ENCODE measurements at places on chromosomes 4 and X.

- no peak for DNase-seq
Measured at GRCh38 chr4:18100657-18101056, 79.1 kb upstream of the LCORL start.

- no peak for DNase-seq
Measured at GRCh38 chr4:141229408-141230101, 8.9 kb downstream of the ZNF330 start.

DNA sequence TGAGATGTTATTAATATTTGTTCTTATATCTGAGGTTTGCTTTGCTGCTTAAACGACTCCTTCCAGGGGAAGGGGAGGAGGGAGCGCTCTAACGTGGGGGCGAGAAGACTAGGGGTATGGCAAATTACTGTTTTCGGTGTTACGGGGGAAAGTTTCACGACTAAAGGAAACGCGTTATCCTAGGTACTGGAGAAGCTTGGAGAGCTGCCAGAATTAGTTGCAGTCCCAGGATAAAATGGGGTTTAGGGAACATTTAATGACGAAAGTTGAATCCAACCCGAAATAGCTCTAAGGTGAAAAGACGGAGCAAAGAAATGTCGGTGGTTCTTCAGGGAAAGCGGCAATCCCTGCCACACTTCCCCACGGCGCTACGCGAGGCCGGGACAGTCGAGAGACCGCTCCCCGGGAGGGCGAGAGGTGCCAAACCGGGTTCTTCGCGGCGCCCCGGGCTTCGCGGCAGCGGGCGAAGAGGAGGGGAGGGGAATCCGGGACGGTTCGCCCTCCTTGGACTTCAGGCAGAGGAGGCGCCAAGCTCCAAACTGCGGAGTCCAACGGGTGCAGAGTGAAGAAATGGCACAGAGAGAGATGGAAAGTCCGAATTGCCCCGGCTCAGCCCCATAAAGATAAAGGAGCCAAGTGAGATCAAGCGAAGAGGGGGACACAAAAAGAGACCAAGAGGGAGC lies 724 bp downstream of the THOC2 start:
- DNase-seq = peak; percentile 45

DNA sequence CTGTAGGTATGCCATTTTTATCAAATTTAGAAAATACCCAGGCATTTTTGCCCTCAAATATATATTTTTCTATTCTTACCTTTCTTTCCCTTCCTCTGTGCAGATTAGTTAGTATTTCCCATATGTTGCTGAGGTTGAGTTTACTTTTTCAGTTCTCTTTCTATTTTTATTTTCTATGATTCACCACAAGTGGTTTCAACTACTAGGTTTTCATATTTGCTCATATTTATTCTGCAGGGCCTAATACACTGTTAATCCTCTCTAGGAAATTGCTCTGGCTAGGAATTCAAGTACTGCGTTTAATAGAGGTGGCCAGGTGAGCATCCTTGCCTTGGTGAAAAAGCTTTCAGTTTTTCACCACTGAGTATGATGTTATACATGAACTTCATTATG lies 1535.3 kb upstream of the PCDH10 start:
- no peak for DNase-seq

DNA sequence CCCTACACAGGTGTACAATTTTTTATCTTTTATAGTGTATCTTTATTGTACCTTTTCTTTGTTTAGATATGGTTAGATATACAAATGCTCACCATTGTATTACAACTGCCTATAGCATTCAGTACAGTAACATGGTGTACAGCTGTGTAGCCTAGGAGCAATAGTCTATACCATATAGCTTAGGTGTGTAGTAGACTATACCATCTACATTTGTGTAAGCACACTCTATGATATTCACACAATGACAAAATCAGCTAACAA lies 80.3 kb downstream of the FAM13A start:
- DNase-seq = no peak

DNA sequence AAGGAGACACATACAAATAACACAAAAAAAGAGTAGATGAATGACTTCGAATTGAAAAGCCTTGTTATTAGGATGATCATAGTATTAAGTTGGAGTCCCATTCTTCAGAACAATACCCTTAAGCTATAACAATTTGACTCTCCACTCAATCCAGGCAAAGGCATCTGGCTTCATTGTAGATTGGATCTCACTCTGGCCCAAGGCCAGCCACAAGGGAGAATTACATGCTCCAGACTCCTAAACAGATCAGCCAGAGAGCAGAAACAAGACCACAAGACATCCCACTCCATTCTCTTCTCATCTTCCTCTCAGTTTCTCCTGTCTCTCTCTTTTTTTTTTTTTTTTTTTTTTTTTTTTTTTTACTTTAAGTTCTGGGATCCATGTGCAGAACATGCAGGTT lies 213.9 kb downstream of the DHX15 start:
- DNase-seq = peak; percentile 2

GRCh38 chr4:101218346-101218745 lies 129.0 kb downstream of the PPP3CA start:
- DNase-seq = no peak

DNA sequence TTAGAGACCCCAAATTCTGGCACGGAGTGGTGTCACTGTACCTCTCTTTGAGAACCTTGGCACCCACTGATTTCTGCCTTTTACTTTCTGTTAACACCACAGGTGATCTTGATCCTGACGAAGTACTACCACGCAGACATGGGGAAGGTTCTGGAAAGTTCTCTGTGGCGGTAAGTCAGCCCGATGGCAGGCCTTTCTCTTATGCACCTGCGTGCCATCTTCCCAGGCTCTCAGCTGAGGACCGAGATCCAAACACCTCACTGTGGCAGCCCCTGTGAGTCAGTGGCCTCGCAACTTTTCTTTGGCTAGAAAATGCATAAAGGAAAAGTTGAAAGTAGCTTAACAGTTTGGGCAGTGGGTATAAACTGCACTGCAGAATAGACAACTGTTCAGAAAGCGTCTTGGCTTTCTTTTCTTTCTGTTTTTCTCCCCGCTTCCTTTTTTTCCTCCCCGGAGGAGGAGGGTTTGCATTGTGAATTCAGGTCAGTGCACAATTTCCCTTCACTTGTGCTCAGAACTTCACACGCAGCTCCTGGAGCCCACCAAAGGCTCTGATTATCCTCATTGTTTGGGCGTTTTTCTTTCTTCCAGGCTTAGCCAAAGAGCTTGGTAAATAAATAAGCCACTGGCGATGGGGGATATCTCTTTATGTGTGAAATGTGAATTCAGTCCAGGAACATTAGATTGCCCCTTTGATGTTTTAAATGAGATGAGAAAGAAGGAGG lies 38.4 kb downstream of the PSAPL1 start:
- no peak for DNase-seq

GRCh38 chrX:118739577-118739976 lies 12.2 kb downstream of the IL13RA1 start:
- no peak for DNase-seq

- no peak for DNase-seq
Measured at GRCh38 chr4:136562834-136563233, 969.5 kb downstream of the PCDH18 start.

DNA sequence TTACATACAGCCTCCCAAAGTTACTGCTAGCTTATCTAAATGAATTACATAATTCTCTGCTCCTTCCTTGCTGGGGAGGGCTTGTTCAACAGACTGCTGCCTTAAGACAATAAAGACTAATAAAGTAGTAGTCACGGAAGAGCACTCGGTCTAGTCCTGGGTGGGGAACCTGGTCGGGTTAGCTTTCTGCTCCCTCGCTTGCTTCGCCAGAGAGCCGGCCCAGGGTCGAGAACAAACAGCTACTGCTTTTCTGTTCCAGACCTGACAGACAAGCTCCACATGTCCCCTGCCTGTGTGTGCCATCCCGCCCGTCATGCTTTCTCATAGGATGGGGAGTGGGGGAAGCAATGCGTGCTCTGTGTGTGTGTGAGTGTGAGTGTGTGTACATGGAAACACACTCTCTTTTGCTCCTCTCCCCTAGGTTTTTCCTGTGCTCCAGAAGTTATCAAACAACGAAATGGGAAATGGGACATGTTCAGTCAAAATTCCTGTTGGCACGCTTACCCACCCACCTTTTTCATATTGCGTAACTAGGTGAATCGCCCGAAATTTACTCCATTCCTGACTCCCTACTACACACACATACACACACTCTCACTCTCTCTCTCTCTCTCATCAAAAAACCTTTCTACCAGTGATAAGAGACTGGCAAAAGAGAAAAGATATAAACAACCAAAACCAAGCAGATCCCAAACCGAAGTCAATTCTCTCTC lies 1.3 kb downstream of the NPY1R start:
- no peak for DNase-seq

DNA sequence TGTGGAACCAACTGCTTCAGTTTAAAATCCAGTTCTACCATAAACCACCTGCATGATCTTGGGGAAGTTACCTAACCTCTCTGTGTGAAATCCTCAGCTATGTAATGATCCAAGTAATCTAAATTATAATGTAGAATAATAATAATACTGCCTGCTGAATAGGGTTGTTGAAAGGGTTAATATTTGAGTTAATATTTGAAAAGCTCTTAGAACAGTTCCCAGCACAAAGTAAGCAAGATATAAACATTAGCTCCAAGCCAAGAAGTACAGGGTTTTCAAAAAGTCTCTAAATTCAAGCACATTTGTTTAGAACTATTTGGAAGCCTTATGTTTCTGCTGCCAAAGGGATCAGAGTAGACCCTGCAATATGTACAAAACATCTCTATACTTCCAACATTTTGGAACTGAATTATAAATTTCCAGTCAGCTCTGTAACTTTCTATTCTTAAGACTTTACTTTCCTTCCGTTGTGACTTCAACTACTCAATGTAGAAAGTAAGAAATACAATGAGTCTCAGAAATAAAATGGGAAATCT lies 76.7 kb upstream of the FAM9C start:
- DNase-seq = no peak

- DNase-seq = no peak
Measured at GRCh38 chr4:95044324-95044837, 286.6 kb downstream of the BMPR1B start.
